Mesenteric fat pad (tissue), 1 donor: ENCODE measurements at places on chromosomes 11 and 22.

GRCh38 chr11:116576526-116576925 is 196.3 kb downstream of the BUD13 start:
- no peak for DNase-seq

DNA sequence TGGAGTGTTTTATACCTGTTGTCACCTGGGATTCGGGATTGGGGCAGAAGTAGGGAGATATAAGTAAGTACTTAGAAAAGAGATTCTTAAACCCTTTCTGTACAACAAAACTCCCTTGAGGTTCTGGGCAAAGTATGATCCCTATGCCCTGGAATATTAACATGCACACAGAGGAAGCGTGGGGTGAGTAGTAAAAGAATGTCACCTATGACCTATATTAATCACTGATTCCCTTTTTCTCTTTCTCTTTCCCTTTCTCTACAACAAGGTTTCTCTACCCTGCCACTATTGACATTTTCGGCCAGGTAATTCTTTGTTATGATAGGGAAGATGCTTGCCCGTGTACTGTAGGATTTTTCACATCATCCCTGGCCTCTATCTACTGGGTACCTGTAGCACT is 209.7 kb upstream of the PLET1 start:
- DNase-seq = no peak

GRCh38 chr11:22263613-22264012 is 70.7 kb downstream of the ANO5 start:
- DNase-seq = no peak

GRCh38 chr11:110850846-110851245 is 138.6 kb upstream of the ARHGAP20 start:
- no peak for DNase-seq

GRCh38 chr11:60498399-60498798 is 5.8 kb downstream of the MS4A12 start:
- DNase-seq = no peak

DNA sequence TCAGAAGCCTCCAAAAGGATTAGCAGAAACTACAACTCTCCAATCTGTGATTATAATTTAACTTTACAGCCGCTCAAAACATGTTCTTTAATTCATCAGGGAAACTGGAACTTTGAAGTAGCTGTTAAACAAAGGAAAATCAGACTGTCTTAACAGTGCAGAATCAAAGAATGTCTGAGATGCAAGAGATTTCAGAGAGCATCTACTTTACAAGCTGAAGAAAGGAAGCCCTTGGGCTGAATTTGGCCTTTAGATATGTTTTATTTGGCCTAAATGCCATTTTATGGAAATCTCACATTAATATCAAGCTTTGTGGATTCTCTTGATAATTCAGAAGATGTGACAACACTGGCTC is 281.5 kb upstream of the CTSC start:
- no peak for DNase-seq

DNA sequence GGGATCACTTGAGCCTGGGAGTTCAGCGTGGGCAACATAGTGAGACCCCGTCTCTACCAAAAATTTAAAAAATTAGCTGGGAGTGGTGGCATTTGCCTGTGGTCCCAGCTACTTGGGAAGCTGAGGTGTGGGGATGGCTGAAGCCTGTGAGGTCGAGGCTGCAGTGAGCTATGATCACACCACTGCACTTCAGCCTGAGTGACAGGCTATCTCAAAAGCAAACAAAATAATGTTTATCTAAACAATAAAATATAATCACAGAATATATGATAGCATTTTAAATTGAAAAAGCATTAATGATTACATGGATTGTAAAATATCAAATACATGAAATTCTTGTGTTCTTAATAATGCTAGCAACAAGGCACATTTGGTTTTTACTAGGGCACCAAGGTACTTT is 2.7 kb downstream of the BEST1 start:
- no peak for DNase-seq
